T-helper 1 cell (primary cell): ENCODE measurements at places on chromosomes 7 and 10.

DNA sequence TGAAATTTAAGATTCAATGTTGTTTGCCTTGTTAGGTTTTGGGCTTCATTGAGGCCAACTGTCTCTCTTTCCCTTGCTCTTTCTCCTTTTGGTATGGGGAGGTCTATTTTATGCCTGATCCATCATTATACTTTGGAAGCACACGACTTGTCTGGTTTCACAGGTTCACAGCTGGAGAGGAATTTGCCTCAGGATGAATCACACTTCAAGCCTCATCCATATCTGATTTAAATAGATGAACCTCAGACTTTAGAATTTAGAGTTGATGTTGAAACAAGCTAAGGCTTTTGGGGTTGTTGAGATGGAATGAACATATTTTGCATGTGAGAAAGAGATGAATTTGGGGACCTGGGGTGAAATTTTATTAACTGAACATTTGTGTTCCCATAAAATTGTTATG is 150.5 kb upstream of the IGFBP3 start:
- DNase-seq = no peak

DNA sequence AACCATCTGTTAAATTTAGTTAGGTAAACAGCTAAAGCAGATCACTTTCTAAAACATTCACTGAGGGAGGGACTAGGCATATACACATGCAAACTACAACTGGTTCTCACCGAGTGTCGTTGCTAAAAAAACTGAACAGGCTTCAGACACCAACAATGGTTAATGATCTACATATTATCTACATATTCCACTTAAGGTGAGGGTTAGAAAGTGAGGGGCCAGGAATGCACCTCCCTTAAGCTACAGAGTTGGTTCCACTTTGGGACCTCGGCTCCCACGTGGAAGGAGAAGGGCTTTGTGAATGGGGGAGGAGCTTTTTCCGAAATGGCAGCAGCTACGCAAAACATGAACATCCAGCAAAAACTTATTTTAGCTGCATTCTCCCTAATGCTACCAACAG is 5.8 kb downstream of the CTBP2 start:
- DNase-seq = no peak

DNA sequence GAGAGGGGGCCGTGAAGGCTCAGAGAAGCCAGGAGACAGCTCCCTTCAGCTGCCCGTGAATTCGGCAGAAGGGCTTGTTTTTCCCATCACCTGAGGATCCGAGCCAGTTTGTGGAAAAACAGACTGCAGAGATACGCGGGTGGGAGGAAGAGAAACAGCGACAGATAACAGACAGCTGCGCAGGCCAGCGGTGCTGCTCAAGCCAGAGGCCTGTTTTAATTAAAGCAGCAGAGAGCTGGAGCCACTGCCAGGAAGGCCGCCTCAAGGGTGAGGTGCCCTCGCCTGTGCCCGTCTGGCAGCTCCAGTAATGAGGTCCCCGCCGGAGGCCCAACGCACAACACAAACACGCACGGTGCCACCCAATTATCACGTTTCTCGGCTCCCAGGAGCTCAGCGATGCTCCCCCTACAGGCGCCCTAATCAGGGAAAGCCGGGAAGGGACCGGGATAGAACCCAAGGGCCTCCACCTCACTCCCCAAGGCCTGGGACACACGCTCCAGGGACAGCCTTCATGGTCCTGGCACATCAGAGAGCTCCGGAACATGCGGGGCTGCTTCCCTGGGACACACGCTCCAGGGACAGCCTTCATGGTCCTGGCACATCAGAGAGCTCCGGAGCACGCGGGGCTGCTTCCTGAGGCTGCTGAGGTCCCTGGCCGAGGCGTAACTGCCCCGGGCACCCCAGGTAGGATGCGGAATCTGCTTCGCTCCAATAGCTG is 60.6 kb upstream of the DNAAF5 start:
- DNase-seq = no peak

DNA sequence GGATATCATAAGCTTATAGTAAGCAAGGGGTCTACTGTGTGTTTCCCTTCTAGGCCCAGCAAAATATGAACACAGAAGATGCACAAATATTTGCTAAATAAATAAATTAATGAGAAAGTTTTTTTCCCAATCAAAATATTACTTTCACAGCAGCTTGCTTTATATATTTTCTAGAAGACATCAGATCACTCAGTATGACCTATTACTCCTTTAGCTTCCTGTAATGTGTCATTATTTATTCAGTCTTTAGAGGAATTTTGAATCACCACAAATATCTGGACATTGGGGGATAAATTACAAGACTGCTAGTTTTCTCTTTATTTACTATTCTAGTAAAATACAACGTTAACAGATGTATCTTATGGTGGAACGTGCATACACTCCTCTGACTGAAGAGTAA is 765.8 kb upstream of the POM121L12 start:
- DNase-seq = no peak

DNA sequence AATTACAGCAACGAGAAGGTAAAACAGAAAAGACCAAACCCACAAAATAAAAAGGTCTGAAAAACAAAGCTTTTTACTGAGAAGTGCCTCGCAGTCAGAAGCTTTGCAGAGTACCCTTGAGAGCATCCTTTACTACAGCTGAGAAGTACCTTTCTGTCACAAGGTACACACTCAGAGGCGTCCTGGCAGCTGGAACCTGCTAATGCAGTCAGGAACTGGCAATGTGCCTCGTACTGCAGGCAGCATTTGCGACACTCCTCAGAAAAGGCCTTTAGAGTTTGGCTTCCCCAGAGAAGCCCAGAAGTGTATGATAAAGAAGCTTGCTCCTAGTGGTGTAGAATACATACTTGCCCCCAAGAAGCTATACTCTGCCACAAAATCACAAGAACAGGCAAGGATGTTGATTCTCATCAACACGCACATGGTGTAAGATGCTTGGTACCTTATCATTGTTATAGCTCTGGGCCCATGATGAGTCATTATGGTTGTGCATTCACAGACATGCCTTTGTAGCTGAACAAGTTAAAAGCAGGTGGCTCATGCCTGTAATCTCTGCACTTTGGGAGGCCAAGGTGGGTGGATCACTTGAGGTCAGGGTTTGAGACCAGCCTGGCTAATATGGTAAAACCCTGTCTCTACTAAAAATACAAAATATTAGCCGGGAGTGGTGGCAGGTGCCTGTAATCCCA is 2.0 kb upstream of the GTPBP4 start:
- no peak for DNase-seq

GRCh38 chr10:90458054-90458453 is 399.8 kb downstream of the HTR7 start:
- no peak for DNase-seq

- DNase-seq = no peak
These were observed 29.4 kb upstream of the ANLN start for GRCh38 chr7:36360244-36360643.

- no peak for DNase-seq
These were observed 60.9 kb downstream of the SHH start for GRCh38 chr7:155751409-155751808.

GRCh38 chr10:101887775-101888174 is 44.2 kb upstream of the KCNIP2 start:
- no peak for DNase-seq

- DNase-seq = peak; percentile 13
These were observed at the start of gene GNG11 for GRCh38 chr7:93921607-93922566. TSS of gene GNG11 (plus strand) at chr7:93921735. CDS start at chr7:93922138, 403 bp downstream.

DNA sequence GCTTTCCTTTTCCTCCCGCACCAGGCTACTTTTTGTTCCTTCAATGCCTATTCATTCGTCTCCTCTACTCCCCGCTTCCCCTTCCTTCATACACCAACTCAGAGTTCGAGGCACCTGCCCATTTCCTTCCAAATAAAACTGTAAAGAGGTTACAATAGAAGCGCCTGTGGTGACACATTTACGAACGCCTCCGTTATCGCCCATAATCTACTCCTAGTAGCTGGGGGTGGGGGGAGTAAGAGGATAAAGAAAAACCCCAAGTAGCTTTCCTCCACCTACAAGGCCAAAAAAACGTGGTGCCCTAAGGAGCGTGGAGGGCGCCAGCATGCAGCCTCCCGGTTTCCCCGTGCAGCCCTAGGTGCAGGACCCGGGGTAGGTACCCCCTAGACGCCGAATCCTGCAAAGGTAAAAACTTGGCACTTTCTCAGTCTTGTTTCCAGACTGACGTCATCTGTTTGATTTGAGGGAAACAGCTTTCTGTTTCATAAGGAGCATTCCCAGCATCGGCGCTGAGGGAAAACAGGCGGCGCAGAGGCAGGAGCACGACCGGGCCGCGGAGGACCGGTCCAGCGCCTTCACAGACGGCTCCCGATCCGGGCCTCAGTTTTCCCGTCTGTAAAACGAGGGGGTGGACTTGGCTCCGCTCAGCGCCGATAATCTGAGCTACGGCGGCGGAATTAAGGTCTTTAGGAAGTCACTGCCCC is 922 bp downstream of the PPA1 start:
- peak; percentile 22 for DNase-seq

GRCh38 chr7:1669954-1670893 is at the start of gene ELFN1:
TSS of gene ELFN1 (plus strand) at chr7:1670277. CDS start at chr7:1744597, 74,320 bp downstream.
- no peak for DNase-seq

DNA sequence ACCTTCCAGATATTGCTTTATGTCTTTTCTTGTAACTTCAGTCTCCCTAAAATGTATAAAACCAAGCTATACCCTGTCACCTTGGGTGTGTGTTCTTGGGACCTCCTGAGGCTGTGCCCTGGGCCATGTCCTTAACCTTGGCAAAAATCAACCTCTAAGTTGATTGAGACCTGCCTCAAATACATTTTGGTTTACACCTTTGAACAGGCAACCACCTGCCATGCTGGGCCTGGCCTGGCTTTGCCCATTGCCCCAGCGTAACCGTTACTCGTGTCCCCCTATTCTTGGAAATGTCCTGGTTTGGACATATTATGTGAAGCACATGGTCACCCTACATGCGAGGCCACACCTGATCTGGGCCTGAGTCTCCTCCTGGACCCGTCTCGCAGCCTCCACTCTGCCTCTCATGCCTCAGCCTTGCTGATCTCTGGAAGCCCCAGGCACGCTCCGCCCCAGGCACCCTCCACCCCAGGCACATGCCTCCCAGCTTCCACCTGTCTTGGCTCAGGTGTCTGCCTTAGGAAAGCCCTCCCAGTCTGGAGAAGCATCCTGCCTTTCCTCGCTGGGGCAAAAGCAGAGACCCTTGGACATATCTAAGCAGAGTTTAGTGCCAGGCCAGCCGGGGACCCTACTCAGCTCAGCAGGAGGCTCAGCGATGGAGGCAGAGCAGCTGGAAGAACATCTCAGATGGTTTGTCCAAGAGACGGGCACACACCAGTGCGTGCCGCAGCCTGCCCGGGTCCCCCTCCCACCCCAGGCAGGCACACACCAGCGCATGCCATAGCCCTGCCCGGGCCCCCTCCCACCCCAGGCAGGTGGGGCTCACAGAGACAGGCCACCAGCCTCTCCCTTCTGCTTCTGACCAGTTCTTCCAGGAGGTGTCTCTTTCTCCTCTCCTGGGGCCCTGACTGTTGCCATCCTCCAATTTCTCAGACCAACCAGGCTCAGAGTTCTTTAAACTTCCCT is 4.0 kb upstream of the VIPR2 start:
- no peak for DNase-seq

DNA sequence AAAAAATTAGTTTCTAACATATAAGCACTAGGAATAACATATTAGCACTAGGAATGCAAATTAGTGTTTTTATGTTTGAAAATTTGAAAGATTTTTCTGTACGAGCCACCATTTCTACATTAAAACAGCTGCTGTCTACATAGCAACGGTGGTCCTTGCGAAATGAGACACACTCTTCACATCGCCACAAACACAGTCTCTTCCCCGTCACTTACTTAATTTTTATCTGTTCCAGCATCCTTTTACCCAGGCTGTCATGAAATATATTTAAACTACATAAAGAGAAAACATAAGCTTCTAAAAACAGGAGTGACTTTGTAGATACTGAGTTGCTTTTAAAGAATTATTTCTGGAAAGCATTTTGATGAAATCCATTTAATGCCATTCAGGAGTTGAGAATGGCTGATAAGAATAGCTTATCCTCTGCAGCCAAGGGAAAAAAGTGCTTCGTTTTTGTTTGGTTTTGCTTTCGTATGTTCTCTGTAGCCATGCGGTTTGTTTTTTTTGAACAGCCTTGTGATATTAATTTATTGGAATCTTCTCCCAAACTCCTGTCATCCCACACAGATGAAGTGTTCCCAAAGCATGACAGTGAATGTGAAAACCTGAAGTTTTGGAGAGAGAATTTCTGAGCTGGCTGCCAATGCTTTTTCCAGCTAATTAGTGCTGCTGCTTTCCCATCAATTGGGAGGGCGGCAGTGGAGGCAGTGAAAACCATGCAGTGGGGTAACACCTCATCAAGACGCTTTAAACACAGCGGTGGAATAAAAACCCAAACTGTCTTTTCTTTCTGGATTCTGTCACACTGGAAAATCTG is 603.7 kb upstream of the ADARB2 start:
- no peak for DNase-seq

GRCh38 chr7:156607332-156608172 is 33.0 kb upstream of the RNF32 start:
- DNase-seq = no peak

DNA sequence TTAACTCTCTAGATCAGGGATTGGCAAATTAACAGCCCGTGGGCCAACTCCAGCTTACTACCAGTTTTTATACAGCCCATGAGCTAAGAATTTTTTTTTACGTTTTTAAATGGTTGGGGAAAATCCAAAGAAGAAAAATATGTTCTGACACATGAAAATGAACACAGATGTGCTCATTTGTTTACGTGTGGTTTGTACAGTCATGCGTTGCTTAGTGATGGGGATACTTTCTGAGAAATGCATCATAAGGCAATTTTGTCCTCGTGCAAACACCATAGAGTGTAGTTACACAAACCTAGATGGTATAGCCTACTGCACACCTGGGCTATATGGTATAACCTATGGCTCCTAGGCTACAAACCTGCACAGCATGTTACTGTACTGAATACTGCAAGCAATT is 8.3 kb upstream of the SMKR1 start:
- DNase-seq = peak; percentile 64

- DNase-seq = no peak
These were observed 694.8 kb downstream of the KCNMA1 start for GRCh38 chr10:76942628-76943416.

GRCh38 chr7:5630670-5631069 is 150.8 kb downstream of the RNF216 start:
- DNase-seq = no peak
